A549 treated with AZD2906 at 1 μM for 4 hours (cell line): ENCODE measurements at places on chromosomes 2 and 18. TPM values are rescaled to one million over a fixed set of nuclear protein-coding genes. Genes with fewer than 3 reads are reported as not detected.

Gene ACKR3
- total RNA-seq = 9.3 to 15.6 TPM (median 10.9 TPM) in 5 replicates

Gene DOCK10
- 20.7 to 30.1 TPM (median 23.3 TPM) in 5 replicates for total RNA-seq

Gene EPHA4
- total RNA-seq = 0.58 to 0.95 TPM (median 0.77 TPM) in 5 replicates

Gene SKOR2
- total RNA-seq = not detected in 5 replicates

Gene AOX1
- total RNA-seq = 4.6 to 8.3 TPM (median 5.3 TPM) in 5 replicates

Gene ESPNL
- 0.07 to 0.22 TPM (median 0.14 TPM) in 5 replicates for total RNA-seq

Gene SLC11A1
- 0.16 to 0.21 TPM (median 0.17 TPM) in 5 replicates for total RNA-seq

Gene NGEF
- total RNA-seq = 13.0 to 16.8 TPM (median 15.5 TPM) in 5 replicates

Gene CYTIP
- total RNA-seq = 0.05 to 0.10 TPM (median 0.08 TPM) in 3 of 5 replicates, not detected in the others

Gene PLEKHA3
- total RNA-seq = 10.1 to 17.1 TPM (median 15.1 TPM) in 5 replicates

Gene RAB17
- total RNA-seq = 0.14 to 0.43 TPM (median 0.28 TPM) in 5 replicates

Gene PARD3B
- 0.76 to 1.1 TPM (median 1.1 TPM) in 5 replicates for total RNA-seq

Gene NT5C1B
- not detected in 5 replicates for total RNA-seq

Gene HOXD4
- total RNA-seq = 0.15 to 0.52 TPM (median 0.38 TPM) in 5 replicates

Gene POTEC
- total RNA-seq = not detected in 5 replicates

Gene MC2R
- not detected in 5 replicates for total RNA-seq

Gene GPR45
- 0.06 TPM in 1 of 5 replicates, not detected in the others for total RNA-seq

Gene INPP5D
- total RNA-seq = 0.49 to 0.74 TPM (median 0.53 TPM) in 5 replicates

Gene RAD51AP2
- total RNA-seq = not detected in 5 replicates

Gene PROM2
- 0.02 to 0.34 TPM (median 0.08 TPM) in 3 of 5 replicates, not detected in the others for total RNA-seq

Gene HOXD12
- total RNA-seq = not detected in 5 replicates

Gene NFU1
- 35.8 to 48.7 TPM (median 45.8 TPM) in 5 replicates for total RNA-seq

Gene FSHR
- not detected in 5 replicates for total RNA-seq
